CD4-positive, alpha-beta T cell treated with Interleukin-4 for 4 hours (primary cell): ENCODE measurements at places on chromosomes 1 and 21.

DNA sequence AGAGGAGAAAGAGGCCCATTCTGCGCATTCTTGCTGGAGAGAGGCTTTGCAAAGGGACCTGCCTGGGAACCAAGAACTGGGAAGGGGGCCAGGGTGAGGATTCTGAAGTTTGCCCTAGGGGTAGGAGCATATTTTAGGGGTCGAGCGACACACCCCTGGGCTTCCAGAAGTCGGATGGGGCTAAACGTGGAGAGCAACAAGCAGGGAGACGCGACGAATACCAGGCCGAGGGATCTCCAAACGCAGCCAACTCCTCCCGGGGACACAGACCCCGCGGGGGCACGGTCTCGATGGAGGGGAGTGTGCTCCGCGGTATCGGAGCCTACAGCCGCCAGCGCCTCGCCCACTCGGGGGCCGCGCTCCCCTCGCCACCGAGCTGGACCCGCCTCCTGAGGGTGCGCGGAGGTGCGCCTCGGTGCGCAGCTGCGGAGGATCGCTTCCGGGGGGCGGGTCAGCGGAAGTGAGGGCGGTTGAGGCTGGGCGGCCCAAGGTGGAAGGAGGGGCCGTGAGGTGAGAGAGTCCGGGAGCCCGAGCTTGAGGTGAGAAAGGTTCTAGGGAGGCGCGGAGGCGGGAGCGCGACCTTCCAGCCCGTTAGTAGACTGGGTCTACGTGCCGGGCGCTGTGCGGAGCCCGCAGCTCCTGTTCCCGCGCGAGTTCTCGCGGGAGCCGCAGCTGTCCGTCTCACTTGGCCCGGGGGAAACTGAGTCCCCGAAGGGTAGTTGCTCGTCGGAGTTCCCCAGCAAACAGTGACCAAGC, at the start of gene MTFR1L:
TSS of gene MTFR1L (plus strand) at position 464 of the 756 bp plus-strand sequence. CDS start 3,151 bp downstream, outside the sequence.
- peak; percentile 90 for DNase-seq

- DNase-seq: peak; percentile 46
Measured at GRCh38 chr1:119613769-119614720, 34.0 kb downstream of the ZNF697 start.

DNA sequence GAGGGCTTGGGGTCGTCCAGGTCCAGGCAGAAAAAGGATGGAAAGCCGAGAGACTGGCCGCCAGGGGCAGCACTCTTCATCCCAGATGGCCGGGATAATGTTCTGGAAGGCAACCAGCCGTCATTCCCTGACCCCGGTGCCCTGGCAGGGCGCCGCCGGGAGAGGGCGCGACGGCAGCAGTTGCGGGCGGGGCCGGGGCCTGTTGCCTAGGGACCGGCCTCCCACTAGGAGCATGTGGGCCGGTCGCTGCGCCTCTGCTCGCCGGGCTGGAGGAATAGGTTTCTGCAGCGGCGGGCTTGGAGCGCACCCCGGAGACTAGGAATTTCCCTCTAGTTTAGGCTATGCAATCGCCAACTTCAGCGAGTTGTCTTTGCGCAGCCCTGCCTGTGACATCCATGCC, 11.0 kb downstream of the DMRTB1 start:
- DNase-seq: no peak

DNA sequence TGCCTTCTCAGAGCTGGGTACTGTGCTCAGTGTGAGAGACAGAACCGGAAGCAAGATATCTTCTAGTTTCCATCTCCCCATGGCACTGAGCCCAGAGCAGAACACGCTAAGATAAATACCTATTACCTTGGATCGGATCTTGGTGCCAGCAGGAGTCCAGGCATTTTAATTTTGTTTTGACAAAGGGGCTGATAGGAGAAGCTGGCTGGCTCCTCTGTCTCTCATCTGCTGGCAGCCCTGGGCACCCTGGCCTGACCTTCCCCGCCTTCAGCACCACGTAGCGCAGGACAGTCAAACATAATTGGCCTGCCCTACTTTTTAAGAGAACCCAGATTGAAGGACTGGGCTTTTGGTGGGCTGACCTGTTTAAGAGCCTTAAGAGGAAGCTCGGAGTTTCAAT, 160.7 kb upstream of the KLHDC7A start:
- no peak for DNase-seq

- no peak for DNase-seq
Measured at GRCh38 chr1:235399661-235400060, 32.4 kb downstream of the TBCE start.

GRCh38 chr1:44903011-44903680, 60.1 kb upstream of the PTCH2 start:
- DNase-seq: no peak

GRCh38 chr1:187634940-187635339, 806.2 kb downstream of the PLA2G4A start:
- no peak for DNase-seq

DNA sequence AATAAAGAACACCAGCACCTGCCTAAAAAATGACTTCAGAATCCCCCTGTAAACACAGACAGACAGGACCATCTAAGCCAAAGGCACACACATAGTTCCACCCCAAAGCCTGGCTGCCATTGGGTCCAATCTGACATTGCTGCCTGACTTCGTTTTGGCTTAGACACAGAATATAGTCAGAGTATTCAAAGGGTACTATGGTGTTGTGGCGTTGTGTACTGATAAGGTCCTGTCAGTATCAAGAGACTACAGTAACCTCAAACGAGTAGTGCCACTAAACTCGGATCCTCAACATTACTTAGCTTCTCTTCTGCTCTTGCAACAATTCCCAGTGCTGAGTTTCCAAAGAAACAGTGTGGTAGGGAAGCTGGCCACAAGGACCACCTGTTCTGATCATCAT, 169.3 kb upstream of the NR5A2 start:
- DNase-seq: no peak
